Sciatic nerve (tissue), 2 donors: ENCODE measurements at places on chromosomes 6 and 20. TPM values are rescaled to one million over a fixed set of nuclear protein-coding genes. Genes with fewer than 3 reads are reported as not detected.
A peak's percentile ranks its signal among the peaks of the same experiment; 100 is the strongest.

DNA sequence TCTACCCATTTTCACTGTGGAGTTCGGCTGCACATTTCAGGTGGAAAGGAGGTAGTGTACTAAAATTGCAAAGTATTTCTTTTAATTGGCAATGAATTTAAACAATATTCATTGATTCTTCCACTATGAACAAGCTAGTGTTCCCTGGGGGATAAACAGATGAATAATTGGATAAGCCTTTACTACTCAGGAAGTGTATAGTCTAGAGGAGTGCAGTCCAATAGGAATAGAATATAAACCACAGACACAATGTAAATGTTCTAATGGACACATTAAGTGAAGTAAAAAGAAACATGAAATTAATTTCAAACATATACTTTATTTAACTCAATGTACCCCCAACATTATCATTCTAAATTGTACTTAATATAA is 28.7 kb downstream of the SGK1 start:
- no peak for DNase-seq

GRCh38 chr20:51354191-51354768 is 188.2 kb downstream of the NFATC2 start:
- DNase-seq: no peak

- DNase-seq: peak; percentile 27
Observed at GRCh38 chr6:3306848-3307247, 48.1 kb downstream of the PSMG4 start.

- DNase-seq: no peak
Observed at GRCh38 chr6:139262519-139263300, 29.1 kb downstream of the TXLNB start.

GRCh38 chr6:56682635-56683034 is 39.9 kb upstream of the DST start:
- DNase-seq: no peak

DNA sequence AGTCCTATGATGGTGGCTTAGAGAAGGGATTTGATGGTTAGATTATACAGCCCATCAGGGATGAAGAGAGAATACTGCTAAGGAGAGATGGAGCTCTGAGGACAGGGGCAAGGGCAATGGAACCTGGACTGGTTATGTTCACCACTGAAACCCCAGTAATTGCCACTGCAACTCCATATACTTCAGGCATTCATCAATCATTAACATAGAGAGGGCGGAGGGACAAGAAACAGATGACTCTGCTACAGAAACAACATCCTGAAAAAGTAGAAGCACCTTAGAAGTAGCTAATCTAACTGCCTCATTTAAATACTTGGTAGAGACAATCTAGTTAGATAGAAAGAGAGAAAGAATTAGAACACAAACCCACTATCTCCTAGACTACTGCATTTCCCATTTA is 89.8 kb downstream of the MDN1 start:
- no peak for DNase-seq

- no peak for DNase-seq
Observed at GRCh38 chr6:163249651-163250101, 164.8 kb upstream of the QKI start.

GRCh38 chr6:105649192-105649591 is 246.3 kb upstream of the PREP start:
- DNase-seq: no peak

DNA sequence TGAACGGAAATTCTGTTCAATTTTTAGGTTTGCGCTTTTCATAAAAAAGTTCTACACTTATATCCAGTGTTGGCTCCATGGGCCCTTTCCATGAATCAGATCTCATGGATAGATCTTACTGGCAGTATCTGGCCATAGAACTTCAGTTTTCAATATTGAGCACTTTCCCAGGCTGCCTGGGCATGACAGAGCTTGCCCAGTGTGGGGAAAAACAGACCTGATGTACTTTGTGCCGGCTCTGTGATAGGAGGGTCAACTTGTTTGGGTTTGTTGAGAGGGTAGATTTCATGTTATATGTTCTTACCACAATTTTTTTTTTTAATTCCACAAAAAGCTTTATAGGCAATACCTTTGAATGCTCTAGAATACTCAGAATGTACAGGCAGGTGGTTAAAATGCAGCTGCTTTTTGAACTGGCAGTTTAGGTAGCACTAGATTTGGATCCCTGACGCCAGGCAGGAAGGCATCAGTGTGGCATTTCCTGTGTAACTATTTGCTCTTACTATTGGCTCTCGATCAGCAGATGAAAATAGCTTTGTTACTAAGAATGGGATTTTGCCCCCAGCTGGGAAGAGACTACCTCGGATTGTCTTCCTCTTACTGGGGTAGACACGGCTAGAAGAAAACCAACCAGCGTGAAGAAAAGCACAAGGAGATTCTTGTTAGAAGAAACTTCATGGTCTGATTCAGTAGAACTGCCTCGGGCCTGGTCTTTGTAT is 404.9 kb upstream of the SOX4 start:
- DNase-seq: no peak

GRCh38 chr20:39049148-39049547 is 87.0 kb downstream of the DHX35 start:
- no peak for DNase-seq

- DNase-seq: no peak
Observed at GRCh38 chr20:62195075-62195405, 12.2 kb downstream of the MTG2 start.

DNA sequence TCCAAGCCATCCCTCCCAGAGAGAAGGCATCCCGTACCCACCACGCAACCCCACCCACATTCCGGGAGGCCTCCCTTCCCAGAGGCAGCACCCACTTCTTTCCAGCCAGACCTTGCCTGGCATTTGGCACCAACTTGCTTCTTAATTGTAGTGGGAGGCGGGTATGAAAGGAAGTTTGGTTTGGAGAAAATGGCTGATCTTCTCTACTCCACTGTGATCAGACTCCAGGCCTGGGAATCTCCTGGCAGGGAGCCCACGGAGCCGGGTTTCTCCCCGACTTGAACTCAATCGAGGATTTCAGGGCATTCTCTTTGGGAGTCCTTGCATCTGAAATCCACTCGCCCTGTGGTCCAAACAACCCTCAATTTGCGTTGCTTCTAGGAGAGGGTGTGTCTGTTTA is 107.1 kb downstream of the ZDHHC14 start:
- no peak for DNase-seq

DNA sequence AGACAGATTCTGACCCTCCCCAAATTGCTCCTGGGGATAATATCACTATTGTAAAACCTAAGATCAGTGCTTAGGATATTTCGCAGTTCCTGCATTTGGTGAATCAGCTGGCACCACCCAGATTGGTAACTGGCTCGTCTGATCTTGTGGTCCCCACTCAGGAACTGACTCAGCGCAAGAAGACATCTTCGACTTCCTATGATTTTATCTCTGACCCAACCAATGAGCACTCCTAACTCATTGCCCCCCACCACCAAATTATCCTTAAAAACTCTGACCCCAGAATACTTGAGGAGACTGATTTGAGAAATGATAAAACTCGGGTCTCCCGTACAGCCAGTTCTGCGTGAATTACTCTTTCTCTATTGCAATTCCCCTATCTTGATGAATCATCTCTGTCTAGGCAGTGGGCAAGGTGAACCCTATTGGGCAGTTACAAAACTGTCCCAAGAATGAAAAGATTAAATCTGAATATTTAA is 55.7 kb upstream of the PRND start:
- no peak for DNase-seq

- no peak for DNase-seq
Observed at GRCh38 chr6:82178759-82179112, 68.8 kb downstream of the IBTK start.

DNA sequence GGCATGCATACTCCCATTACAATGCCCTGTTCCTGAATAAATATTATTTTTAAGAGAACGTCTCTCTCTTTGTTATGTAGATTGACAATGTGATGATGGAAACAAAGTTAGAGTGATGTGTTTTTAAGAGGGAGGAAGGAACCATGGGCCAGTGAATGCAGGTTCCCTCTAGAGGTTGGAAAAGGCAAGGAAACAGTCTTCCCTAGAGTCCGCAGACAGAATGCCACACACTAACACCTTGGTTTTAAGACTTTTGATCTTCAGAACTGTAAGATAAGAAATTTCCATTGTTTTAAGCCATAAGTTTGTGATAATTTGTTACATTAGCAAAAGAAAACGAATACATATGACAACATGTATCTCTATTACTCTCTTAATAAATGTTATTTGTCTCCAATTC is 4.7 kb upstream of the CENPW start:
- no peak for DNase-seq

DNA sequence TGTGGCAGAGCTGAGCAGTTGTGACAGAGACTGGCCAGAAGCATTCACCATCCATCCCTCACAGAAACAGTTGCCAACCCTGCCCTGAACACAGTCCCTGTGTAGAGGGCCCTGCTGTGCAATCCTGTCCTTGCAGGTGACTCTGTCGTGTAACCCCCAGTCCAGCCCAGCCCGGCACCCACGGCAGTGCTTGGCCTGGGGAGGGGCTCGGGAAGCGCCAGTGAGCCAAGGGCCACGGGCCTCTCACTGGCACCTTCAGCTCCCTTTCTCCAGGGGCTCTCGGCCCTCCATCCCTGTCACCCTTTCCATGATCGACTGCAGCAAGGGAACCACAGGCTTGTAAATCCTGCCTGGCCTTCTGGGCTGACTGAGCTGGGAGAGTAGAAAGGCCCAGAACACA is 53.0 kb downstream of the RRBP1 start:
- no peak for DNase-seq

GRCh38 chr6:162343936-162344645 is 383.5 kb downstream of the PRKN start:
- no peak for DNase-seq

DNA sequence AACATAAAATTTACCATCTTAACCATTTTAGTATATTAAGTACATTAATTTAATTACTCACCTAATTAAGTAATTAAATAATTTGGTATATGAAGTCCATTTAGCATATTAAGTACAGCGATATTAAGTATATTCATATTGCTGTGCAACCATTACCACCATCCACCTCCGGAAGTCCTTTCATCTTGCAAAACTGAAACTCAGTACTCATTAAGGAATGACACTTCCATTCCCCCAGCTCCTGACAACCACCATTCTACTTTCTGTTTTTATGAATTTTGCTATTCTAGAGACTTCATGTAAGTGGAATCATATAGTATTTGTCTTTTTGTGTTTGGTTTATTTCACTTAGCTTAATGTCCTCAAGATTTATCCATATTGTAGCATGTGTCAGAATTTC is 61.1 kb upstream of the GTSF1L start:
- no peak for DNase-seq

DNA sequence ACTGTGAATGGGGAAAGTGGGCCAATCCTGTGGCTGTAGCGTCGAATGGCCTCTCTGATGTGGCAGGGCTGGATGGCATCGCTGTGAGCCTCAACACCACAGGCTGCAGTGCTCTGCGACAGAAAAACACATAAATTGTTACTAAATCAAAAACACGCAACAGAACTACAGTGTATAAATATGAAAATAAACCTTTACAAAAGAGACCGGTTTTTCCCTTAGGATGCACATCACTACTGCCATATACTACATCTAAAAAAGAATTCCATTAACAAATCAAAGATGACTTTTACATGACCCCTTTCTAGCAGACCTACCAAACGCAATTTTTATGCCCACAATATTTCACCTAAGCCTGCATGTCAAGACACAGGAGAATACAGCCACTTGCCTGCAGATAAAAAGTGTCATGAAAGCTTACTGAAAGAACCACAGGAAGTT is 395.5 kb upstream of the RUNX2 start:
- no peak for DNase-seq

DNA sequence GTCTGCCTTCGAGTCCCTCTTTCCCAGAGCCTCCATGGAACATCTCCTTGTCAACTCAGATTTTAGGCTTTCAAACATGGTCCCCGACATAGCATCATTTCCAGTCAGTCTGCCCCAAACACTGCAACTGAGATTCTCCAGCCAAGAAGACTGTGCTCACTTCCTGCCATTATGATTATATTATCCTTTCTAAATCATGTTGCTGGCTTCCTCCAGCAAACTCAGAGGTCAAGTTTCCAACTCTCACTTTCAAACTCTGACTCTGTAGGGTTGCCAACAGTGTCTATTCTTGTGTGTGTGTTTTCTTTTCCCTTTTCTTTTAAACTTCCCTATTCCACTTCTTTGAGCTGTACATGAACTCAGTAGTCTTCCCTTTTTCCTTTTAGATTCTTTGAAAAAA is 61.2 kb upstream of the TRAF3IP2 start:
- DNase-seq: no peak

- no peak for DNase-seq
Observed at GRCh38 chr6:125251516-125252220, 50.1 kb downstream of the HDDC2 start.

- DNase-seq: no peak
Observed at GRCh38 chr20:52105442-52106422, 85.8 kb downstream of the ZFP64 start.

GRCh38 chr20:14113416-14113815 is 118.1 kb downstream of the MACROD2 start:
- no peak for DNase-seq

- no peak for DNase-seq
Observed at GRCh38 chr6:83160167-83160566, 32.9 kb downstream of the PGM3 start.

XKR7 gene
- not detected for total RNA-seq

SLC17A3 gene
- not detected for total RNA-seq

OR2J3 gene
- total RNA-seq: not detected

BCAS1 gene
- 117 TPM for total RNA-seq

CITED2 gene
- 187 TPM for total RNA-seq

CSNK2B gene
- 116 TPM for total RNA-seq
